ENCODE measurements at places on chromosomes 1 and 21. TPM values are rescaled to one million over a fixed set of nuclear protein-coding genes. Genes with fewer than 3 reads are reported as not detected.

DNA sequence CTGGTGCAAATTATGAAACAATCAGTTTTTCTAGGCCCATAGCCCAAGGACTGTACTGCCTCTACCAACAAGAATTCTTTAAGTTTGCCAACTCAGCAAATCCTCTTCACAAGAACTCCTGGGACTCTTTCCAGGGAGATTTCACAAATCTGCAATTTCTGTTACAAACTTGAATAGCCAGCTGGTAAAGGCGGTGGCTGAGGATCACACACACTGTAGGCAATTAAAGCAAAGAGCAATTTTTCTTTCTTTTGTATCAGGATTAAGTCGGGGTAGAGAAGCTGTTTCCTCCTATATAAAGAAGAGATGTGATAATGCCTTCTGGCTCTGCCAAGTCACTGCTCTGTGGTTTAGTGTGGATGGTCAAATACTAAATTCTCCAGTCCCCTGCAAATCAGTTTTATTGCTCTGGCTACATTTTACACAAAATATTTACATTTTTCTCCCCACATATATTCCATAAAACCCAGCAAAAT is 1.7 kb downstream of the ALDH9A1 start:
- DNase-seq = no peak

Gene LINGO4
- not detected for total RNA-seq

Gene CLDN17
- total RNA-seq = not detected

- no peak for DNase-seq
Measured at GRCh38 chr21:27649323-27649722, 682.4 kb upstream of the ADAMTS5 start.

GRCh38 chr1:32972814-32973428 is 8.3 kb upstream of the RNF19B start:
- no peak for DNase-seq

Gene AMPD1
- total RNA-seq = not detected

Gene COL16A1
- total RNA-seq = 17.4 TPM

DNA sequence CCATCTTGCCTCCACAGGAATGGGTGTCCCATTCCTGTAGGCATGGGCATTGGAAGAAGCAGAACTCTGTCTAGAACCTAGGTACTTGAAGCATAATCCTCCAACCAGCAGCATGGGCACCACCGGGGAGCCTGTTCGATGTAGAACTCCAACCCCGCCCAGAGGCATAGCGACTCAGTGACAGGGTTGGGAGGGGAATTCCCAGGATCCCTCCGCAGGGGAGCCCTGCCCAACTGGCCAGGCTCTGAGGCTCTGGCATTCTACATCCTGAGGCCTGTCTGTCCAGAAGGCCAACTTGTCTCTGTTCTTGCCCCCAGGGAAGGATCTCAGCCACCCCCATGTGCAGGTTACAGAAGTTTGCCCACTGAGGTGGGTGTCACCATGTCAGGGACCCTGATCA is 38.2 kb downstream of the CACNA1S start:
- no peak for DNase-seq

DNA sequence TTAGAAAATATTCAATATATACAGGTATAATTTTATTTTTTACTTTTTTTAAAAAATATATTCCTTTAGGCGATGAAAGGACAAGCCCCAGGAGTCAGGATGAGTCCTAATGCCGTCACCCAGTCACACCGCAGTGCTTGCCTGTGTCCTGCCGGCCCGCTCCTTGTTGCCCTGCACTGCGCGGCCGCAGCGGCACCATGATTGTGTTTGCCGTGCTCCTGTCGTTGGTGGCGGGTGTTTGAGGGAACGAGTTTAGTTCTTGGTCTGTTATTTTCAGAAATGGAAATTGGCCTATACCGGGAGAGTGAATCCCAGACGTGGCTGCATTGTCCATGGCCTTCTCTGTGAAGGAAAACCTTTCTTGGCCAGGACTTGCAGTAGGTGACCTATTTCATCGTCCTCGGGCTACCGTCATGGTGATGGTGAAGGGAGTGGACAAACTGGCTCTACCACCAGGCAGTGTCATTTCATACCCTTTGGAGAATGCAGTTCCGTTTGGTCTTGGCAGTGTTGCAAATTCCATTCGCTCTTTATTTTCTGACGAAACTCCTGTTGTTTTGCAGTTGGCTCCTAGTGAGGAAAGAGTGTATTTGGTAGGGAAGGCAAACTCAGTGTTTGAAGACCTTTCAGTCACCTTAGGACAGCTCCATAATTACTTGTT is 45.9 kb upstream of the CRB1 start:
- DNase-seq = no peak

DNA sequence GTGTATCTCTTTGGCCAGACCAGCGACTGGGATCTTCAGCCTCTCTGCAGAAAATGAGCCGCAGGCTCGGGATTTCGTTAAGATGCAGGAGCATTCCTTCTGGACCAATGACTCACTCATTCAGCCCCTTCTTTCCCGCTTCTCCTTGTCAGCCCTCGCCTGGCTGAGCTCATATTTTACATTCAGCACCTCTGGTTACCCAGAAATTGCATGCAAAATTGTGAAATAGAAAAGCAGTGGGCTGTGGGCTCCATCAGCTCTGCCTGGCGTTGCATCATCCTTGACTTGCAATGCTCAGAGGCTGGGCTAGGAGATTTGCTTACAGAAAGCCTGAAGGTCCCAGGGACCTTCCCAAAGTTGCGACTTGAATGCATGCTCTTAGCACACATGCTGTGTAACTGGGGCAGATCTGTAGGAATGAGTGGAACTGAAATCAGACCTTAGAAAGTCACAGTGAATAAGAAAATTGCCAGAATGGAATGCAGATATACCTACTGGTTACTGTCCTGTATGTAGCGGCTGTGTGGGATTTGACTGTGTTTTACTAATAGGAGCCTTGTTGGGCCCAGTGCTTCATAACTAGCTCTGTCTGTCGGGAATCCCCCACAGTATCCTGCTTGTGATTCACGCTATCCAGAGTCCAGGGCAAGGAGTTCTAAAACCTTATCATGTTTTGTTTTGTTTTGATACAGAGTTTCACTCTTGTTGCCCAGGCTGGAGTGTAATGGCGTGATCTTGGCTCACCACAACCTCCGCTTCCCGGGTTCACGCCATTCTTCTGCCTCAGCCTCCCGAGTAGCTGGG is 444.8 kb downstream of the KIF26B start:
- DNase-seq = no peak

DNA sequence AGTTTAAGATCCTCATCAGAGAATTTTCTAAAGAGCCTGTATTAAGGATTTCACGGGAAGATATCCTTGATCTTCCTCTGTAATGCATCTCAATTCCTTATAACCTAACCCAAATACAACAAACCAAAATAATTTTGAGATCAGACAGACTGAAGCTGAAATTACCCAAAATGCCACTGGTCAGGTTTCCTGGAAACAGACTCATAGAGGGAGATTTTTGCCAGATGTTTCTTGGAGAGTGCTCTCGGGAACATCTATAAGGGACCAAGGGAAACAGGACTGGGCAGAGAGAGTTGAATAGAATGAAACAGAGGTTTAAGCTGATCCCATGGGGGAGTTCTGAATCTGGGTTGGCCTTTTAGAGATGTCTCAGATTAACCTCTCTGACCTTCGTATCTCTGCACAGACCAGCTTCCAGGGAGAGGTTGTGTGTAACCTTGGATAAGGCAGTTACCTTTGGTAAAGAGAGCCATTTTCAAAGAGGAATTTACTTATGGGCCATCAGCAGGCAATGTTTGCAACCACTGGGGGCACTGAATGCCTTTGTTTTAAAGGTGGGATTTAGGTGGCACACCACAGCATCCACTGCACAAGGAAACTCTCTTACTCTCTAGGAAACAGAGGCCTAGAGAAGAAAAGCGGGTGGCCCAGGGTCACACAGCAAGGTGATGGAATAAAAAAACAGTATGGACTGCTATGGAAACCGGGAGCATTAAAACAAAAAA is 130.8 kb upstream of the SGIP1 start:
- no peak for DNase-seq

Measured in omental fat pad (tissue), 4 donors.